RPMI8226 (cell line): ENCODE measurements at places on chromosomes 2 and 18.

GRCh38 chr2:16962505-16962904 is 296.9 kb upstream of the CYRIA start:
- DNase-seq = no peak

GRCh38 chr2:15073664-15074063 is 441.1 kb downstream of the LRATD1 start:
- no peak for DNase-seq

DNA sequence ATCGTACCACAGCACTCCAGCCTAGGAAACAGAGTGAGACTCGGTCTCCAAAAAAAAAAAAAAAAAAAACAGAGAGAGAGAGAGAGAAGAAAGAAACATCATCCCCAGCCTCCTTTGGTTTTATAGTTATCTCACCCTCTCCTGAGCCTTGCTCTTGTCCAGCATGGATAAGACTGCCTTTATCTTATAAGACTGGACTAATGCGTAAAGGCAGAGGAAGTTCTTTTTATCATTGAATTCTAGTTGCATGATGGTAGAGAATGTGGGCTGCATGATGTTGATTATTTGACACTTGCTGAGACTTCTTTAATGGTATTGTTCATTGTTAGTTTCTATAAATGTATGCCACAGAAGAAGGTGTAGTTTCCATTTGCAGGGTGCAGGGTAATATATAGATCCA is 124.4 kb downstream of the ZBTB7C start:
- DNase-seq = no peak

- peak; percentile 80 for DNase-seq
These were observed 168.7 kb upstream of the SKOR2 start for GRCh38 chr18:47420130-47420529.

GRCh38 chr2:216574046-216574445 is 59.2 kb upstream of the IGFBP2 start:
- DNase-seq = no peak

DNA sequence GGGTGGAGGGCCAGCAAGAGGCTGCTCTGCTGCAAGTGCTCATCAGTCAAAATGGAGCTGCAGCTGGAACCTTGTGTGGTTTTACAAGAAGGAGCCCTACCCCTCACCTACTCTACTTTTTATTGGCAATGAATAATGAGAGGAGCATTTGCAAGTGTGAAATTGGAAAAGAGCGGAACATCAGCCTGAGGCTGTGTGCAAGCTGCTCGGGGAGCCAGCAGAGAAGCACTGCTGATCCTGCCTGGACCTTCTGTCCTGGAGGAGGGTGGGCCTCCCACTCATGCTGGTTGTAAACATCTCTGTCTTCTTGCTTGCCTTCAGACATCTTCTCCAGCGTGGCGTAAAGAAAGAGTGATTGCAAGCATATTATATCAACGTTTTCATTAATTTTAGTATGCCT is 256.2 kb downstream of the DLGAP1 start:
- no peak for DNase-seq

DNA sequence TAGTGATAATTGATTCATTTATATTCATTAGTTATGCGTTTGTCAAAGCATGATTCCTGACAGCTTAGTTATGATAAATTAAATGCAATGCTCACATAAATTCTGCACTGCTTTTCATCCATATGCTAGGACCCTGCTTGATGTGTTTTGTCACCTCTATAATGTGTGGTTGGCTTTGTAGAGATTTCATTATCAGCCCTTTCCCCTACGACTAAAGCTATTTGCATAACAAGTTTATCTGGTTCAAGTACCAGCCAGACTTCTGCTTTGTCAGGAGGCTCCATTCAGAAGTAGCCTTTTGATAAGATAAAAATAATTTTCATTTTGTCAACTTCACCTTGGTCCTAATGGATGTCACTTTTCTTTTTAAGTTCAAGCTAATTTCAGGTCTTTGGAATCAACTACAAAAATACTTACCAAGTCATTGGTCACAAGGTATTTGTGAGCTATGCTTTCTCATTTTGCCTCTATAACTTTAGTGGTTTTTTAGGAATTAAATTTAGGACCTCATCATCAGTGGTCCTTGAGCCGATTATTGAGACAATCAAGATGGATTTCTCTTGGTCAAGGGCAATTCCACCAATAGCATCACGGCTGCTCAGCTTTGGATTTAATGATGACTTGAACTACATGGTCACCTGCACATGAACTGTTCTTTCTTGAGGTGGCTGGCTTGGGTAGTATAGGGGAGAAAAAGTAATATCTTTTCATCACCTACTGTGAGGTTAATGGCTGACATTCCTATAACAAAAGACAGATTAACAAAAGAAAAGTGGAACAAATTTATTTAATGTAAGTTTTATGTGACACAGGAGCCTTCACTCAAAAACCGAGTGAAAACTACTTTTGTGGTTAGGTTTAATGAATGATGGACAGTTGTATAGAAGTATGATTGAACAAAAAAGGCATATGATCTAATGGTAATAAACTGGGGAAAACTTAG is 162.1 kb downstream of the MYO3B start:
- DNase-seq = no peak
